NCI-H345 (cell line): ENCODE measurements at places on chromosomes 5 and 9.

DNA sequence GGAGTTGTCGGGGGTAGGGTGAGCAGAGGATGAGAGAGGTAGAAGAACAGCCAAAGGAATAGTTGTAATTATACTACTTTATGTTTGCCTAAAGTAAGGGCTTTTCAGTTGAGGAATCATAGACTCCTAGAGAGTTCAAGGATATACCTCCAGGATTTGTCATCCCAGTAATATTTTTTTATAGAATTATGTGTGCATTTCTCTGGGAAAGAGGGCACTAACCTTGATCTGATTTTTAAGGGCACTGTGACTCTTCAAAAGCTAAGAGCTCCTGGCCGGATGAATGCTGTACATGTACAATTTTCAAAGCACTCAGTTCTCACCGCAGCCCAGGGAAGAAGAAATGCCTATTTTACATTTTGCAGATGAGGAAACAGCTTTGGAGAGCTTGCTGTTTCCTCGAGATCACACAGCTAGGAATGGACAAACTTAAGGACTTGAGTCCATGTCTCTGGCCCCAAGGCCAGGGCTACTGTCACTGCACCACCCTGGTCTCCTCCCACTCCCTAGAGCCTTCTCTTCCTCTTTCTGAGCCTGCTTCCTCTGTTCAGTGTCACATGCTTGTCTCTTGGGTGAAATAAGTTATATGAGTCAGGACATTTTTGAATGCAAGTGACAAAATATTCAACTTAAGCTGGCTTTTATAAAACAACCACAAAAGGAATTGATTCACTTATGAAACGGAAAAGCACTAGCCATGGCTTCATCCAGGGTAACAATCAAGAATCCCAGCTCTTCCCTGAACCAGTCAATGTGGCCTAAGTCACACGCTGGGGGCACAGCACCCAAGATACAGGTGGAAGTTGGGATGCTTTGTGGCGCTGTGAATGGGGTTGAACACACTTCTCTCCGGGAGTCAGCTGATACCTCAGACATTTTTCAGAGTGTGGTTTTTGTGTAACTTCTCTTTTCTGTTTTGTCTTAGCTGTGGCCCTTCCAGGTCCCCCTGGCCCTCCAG is 45.7 kb upstream of the TGFBR1 start:
- no peak for DNase-seq

DNA sequence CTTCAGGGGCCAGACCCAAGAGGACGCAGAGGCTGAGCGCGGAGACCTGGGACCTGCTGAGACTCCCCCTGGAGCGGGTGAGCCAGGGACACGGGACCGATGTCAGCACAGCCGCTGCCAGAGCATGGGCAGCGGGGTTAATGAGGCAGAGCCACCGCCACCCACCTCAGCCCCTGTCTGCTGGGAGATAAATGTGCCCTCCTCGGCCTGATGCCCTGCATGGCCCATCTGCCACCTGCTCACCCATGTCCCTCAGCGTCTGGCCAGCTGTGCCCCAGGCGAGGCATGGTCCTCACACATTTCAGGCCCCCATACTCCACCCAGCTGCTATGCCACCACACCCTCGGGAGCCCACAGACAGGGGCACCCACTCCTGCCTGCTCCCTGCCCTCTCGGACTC is 14.9 kb downstream of the DNLZ start:
- DNase-seq: no peak

- no peak for DNase-seq
Observed at GRCh38 chr9:81592887-81593266, 96.5 kb downstream of the TLE1 start.

DNA sequence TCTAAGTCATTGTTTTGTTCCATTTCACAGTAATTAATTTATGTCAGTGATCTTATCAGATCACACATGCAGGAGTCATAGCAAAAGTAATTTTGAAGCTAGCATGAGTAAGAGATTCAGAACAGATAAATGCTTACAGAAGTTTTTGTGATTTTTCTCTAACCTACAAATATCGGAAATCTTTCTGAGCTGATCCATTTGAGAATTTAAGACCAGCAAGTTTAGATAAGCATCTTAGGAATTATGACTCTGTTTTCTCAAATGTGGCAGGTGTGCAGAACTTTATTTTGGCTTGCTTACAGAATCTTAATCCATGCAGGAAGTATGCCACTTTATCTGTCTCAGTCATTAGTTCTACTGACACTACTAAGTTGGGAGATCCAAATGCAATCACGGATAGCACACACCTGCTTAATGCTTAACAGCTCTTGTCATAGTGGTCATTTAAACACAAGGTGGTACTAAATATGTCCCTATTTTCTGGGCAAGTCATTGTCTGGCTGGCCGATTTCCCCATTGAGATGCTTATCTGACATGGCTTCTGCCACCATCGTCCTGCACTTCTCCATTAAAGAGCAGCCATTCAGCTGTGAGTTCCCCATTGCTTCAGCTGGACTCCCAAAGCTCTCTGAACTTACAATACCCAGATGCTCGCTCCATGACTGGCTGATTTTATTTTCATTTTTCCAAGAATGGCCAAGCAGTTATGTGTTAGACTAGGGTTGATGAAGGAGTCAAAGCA is 305.4 kb upstream of the NUDT12 start:
- DNase-seq: no peak

GRCh38 chr5:119427060-119427459 is 25.2 kb upstream of the HSD17B4 start:
- DNase-seq: no peak

GRCh38 chr5:1349246-1349645 is 4.3 kb upstream of the CLPTM1L start:
- DNase-seq: no peak

GRCh38 chr5:16759147-16759773 is 142.5 kb upstream of the RETREG1 start:
- no peak for DNase-seq
